Activated T-helper 9 cell treated with anti-CD3 and anti-CD28 coated beads, Interleukin-2, amount 50 U/mL, for 16 hours (primary cell): ENCODE measurements at places on chromosomes 7 and 10.

- no peak for DNase-seq
Measured at GRCh38 chr10:63720072-63720537, 198.9 kb downstream of the REEP3 start.

GRCh38 chr7:31382722-31383121 is 42.2 kb upstream of the NEUROD6 start:
- no peak for DNase-seq

GRCh38 chr7:33142585-33142984 is 13.2 kb downstream of the BBS9 start:
- no peak for DNase-seq

DNA sequence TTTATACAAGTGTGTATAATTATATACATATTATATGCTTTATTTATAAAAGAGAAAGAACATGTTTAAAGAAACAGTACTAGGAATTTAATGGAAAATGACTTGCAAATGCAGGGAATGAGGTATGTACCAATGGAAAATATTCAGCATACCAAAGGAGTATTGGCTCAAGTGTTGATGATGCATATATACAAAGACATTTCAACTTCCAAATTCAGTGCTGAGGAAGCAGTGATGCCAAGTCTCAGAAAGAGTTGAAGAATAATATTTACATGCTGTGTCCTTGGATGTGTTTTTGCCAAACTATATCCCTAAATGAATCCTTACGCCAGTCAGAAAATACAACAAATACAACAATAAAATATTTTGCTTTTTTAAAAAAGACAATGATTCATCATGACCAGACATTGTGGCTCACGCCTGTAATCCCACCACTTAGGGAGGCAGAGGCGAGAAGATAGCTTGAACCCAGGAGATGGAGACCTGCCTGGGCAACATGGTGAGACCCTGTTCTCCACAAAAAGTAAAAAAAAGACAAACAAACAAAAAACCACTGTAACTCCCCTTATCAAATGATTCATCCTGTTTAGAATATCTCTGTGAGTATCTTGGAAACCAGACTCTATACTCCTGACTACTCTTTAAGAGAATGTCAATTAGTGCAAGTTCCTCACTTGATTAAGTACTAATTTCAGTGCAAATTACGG is 157.2 kb downstream of the CHRM2 start:
- no peak for DNase-seq

DNA sequence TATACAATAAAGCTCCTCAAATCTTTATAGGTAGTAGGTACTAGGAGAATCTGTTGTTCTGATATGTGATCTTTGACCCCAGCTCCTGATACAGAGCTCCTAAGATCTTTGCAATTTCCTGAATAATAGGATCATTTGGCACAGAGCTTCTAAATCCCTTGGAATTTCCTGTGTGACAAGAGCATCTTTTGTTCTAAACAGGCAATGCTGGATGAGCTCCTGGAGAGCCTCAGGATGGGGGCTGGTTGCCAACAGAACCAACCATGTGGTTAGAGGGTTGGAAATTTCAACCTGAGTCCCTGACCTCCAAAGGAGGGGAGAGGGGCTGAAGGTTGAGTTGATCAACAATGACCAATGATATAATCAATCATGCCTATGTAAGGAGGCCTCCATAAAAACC is 629.0 kb downstream of the CCSER2 start:
- no peak for DNase-seq

DNA sequence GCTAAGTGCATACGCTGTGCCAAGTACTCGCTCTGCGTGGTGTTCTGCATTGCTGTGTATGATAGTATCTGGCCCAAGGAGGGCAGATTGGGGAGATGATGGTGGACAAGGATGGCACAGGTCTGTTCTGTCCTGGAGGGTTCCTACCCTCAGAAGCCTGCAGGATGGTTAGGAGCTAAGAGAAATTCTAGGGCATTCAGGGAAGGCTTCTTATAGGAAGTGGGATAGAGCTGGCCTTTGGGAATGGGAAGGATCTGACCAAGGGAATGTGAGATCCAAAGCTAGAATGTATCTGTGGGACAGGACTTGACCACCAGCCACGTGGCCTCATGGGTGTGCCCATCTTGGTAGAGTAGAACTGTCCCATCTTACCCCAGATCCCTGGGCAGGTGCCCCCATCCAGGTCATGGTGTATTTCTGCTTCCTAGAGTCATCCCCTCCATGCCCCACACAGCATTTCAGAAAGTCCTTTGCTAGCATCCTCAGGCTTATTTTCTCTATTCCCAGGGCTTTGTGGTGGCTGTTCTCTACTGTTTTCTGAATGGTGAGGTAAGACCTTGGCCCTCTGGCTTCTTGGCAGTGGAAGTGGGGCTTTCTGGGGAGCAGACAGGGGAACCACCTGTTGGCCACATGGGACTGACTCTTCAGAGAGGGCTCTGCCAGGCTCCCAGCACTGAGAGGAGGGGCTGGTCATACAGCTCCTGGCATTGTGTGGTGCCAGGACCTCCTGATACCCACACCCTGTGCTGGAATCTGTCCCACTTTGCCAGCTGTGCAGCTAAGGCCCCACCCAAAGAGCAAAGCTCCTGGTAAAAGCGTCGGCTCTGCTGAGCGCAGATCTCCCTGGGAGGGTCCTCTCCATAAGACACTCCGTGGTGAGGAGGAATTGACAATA is 52.5 kb downstream of the ADCYAP1R1 start:
- DNase-seq = no peak

GRCh38 chr7:81688622-81689411 is 81.0 kb downstream of the HGF start:
- DNase-seq = no peak

- no peak for DNase-seq
Measured at GRCh38 chr10:124212702-124213101, 119.3 kb upstream of the CHST15 start.

DNA sequence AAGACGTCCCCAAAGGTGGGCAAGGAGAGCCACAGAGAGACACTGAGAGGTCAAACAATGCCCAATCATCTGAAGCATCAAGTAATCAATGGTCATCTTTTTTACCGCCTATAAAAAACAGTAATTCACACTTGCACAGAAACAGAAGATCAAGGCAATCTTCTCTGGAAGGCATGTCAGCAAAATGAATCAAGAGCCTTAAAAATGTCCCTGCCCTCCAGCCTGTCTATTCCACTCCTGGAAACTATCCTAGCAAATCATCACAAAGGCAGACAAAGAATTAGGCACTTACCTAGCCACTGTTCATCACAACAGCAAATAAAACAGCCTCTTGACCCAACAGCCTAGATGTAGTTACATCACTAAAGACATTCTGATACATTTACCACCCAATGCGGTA is 48.9 kb downstream of the FAM53B start:
- no peak for DNase-seq

DNA sequence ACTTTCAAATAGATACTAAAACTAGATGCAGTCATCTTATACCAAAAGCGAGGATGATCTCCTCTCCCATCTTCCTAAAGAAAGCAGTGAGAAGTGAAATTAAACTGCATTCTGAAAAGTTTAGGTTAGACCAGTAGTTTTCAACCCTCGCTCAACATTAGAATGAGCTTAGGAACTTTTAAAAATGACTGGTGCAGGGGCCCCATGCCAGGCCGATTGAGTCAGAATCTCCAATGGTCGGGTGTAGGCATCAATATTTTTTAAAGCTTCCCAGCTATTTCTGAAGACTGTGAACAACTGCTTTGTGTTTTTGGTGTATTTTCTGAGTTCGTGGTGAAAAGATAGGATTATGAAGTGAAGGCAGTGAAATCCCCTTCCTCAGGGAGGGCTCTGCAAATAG is 146.0 kb downstream of the VTI1A start:
- no peak for DNase-seq

- DNase-seq = no peak
Measured at GRCh38 chr10:125149036-125149679, 11.2 kb downstream of the CTBP2 start.

GRCh38 chr7:55502858-55503440 is 69.4 kb downstream of the VOPP1 start:
- no peak for DNase-seq

- no peak for DNase-seq
Measured at GRCh38 chr10:120455606-120456005, 1.4 kb upstream of the PLPP4 start.

GRCh38 chr7:44439926-44440325 is 50.5 kb downstream of the NUDCD3 start:
- DNase-seq = no peak

GRCh38 chr7:70684173-70684572 is 447.8 kb upstream of the GALNT17 start:
- no peak for DNase-seq

GRCh38 chr10:118901906-118902305 is 127.6 kb upstream of the NANOS1 start:
- no peak for DNase-seq

DNA sequence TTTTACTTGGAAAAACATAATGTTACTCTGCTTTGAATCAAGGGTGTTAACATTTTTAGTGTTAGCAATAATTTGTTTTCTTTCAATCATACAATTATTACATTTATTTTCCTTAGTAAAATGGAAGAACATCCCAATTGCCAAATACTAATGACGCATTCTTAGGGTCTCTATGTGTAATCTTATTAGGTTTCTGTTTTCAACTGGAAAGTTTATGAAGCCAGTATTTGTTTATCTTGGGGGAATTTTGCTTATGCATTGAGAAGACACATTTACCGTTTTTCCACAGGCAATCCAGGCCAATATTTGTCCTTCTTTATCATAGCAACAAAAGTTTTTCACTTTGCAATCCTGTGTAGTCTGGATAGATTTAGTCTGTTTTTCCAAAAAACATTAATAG is 134.5 kb downstream of the CPED1 start:
- no peak for DNase-seq

GRCh38 chr10:101858723-101859500 is 15.3 kb upstream of the KCNIP2 start:
- DNase-seq = no peak

DNA sequence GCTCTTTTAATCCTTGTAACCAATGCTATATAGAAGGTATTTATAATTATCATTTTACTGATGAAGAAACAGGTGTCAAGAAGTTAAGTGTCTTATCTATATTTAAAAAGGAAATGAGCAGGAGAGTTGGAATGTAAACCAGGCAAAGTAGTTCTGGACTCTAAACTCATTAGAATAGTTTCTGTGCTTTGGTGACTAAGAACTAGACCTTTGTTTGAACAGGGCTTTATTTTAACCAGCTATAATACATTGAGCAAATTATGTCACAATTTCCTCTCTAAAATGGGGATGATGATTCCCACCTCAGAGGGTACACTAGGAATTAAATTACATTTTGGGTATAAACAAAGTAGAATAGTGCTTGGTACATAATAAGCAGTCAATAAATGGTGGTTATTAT is 236.0 kb downstream of the MAGI2 start:
- no peak for DNase-seq

GRCh38 chr7:122412441-122412840 is 107.9 kb upstream of the FEZF1 start:
- no peak for DNase-seq

- DNase-seq = no peak
Measured at GRCh38 chr7:4638781-4639575, 43.1 kb upstream of the FOXK1 start.

- no peak for DNase-seq
Measured at GRCh38 chr7:136030867-136031318, 53.7 kb upstream of the MTPN start.

DNA sequence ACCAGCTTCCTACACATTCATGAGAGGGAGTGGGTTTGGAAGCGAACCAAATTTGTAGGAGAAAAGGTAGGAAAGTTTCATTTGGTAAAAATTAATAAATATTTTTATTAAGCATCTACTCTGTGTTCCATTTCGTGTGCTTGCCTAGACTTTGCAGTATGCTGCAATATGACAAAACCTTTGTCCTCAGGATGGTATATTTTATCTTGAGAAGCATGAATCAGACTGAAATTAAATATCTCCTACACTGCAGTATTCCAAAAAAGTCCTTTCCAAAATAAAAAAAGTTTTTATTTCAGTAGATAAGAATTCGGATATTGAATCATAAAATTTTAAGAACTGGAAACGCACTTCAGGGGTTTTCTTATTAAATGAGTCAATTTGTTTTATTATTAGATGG is 47.7 kb downstream of the ANK3 start:
- DNase-seq = no peak

GRCh38 chr7:15764010-15764409 is 77.5 kb upstream of the MEOX2 start:
- no peak for DNase-seq

DNA sequence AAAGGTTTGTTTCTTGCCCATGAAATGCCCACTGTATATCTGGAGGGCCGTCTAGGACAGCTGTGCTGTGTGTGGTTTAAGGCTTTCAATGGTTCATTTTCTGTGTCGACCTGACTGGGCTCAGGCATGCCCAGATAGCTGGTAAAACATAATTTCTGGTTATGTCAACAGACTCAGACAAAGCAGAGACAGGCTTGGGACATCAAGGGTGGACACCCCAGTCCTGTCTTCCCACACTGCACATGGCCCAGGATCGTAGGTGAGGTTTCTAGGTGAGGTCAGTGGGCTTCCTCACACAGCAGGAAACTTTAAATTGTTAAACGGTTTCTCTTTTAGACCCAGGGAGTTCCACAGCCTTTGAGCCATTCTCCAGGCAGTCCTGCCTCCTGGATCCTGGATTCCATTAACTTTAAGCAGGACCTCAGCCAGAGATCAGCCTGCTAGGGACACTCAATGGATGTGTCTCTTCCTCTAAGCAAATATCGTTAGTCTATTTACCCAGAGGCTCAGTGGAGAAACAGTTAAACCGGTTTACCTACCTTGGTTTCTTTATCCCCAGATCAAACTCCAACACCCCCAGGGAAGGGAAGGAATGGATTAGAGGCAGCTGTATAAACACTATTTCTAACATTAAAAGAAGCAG is 66.4 kb downstream of the ST8SIA6 start:
- DNase-seq = no peak

- no peak for DNase-seq
Measured at GRCh38 chr10:61633665-61634064, 29.1 kb upstream of the CABCOCO1 start.

DNA sequence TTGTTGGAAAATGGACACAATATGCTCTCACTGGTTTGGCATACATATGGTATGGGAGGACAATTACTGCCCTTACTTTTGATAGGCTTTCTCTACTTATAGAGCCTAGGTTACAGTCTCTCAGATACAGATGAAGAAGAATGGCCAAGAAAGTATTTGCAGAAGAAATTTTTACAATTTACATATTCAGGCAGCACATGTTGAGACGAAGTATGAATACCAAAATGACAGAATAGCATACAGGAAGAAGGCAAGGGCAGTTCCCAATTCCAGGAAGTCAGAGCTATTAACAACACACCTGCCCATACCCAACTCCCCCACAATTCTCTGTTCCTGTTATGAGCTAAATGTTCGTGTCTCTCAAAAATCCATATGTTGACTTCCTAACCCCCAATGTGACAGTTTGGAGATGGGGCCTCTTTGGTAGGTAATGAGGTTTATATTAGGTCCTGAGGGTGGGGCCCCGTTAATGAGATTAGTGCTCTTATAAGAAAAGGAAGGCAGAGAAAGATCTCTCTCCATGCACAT is 67.8 kb downstream of the DOCK4 start:
- DNase-seq = no peak
